NCI-H1105 treated with DMSO at 0.1 percent for 48 hours (cell line): ENCODE measurements at places on chromosomes 16 and 17.

GRCh38 chr16:8874388-8874787 lies 5.6 kb upstream of the CARHSP1 start:
- no peak for DNase-seq

- DNase-seq: no peak
Measured at GRCh38 chr16:47644166-47644565, 183.0 kb downstream of the PHKB start.

DNA sequence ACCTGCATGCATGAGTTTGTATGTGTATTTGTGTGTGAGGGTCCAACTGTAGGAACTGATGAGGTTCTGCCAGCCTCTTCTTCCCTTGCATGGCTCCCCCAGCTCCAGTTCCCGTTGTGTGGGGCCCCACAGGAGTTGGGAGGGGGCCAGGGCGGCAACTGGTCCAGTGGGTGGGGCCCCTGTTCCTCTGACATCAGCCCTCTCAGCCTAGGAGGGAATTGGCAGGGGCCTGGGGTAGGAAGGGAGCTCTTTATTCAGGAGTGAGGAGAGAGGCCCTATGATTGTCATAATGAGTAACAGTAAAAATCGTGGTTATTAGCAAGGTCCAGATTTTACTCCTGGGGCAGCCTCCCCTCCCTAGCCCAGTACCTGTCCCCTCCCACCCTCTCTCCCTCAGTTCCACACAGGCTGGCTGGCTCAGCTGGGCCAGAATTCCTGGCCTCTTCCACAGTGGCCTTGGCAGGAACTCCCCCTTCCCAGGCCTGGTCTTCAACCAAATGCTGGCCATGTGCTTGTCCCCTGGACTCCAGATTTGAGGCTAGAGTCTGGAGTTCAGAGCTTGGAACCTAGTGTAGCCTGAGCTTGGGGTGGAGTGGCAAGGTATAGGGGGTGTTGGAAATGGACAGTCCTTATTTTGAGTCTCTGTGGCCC lies 18.9 kb downstream of the RARA start:
- DNase-seq: no peak

DNA sequence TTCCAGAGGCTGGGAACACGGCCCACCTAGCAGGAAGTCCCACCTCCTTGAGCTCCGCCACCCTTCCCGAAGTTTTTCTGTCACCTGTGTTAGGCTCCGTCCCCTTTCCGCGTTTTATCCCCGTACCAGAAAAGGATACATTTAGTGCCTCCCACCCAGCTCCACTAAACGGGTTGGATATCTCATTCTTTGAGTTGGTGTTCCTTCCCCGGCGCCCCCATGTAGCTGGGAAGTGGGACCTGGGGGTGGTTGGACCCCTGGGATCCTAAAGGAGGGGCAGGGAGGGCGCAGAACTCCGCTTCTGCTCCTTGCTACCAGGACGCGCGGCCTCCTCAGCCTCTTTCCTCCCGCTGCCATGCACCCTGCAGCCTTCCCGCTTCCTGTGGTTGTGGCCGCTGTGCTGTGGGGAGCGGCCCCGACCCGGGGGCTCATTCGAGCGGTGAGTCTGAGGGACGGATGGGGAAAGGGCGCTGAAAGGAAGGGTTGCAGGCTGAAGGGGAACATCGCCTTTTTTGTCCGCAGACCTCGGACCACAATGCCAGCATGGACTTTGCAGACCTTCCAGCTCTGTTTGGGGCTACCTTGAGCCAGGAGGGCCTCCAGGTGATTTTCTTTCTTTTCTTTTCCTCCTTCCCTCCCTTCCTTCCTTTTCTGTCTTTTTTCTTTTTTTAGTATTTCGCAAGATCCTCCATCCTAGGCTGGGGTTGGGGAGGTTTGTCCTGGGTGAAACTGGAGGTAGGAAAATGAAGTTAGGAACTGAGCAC lies 669 bp downstream of the RNF167 start:
- no peak for DNase-seq

DNA sequence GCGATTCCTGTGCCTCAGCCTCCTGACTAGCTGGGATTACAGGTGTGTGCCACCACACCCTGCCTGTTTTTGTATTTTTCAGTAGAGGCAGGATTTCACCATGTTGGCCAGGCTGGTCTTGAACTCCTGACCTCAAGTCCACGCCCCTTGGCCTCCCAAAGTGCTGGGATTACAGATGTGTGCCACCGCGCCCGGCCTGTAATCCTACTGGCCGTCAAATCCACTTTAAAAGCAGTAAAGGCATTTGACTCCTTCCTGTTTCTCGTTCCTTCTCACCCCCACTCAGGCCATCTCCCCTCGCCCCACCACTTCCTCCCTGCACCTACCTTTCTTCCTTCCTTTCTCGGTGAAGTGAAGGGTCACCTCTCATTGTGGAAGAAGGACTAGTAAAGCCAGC lies 69.4 kb upstream of the CREBBP start:
- DNase-seq: no peak

- DNase-seq: no peak
Measured at GRCh38 chr16:86775511-86775921, 197.2 kb downstream of the FOXL1 start.
